ENCODE measurements at places on chromosomes 5 and 9. TPM values are rescaled to one million over a fixed set of nuclear protein-coding genes. Genes with fewer than 3 reads are reported as not detected.

Gene TRIM36
- 36.5 TPM for total RNA-seq

GRCh38 chr9:3746296-3747275 lies 220.8 kb upstream of the RFX3 start:
- no peak for DNase-seq

DNA sequence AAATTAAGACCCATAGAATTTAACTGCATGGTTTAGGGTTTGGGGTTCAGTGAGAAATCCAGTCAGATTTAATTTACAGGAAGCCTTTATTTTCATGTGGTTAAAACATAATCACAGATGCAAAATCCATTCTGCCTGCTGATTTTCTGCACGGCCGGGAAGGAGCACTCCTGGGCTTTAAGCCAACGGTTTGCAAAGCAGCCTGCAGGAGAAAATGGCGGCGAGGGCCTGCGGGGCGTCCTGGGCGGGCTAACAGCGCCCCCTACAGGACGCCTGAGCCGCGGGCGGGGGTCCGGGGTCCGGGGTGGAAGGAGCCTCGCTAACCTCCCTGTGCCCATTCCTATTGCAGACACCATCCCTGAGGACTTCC lies 47.6 kb downstream of the THBS4 start:
- DNase-seq = peak; percentile 55

GRCh38 chr5:81856948-81857928 lies 106.3 kb upstream of the SSBP2 start:
- DNase-seq = peak; percentile 72

DNA sequence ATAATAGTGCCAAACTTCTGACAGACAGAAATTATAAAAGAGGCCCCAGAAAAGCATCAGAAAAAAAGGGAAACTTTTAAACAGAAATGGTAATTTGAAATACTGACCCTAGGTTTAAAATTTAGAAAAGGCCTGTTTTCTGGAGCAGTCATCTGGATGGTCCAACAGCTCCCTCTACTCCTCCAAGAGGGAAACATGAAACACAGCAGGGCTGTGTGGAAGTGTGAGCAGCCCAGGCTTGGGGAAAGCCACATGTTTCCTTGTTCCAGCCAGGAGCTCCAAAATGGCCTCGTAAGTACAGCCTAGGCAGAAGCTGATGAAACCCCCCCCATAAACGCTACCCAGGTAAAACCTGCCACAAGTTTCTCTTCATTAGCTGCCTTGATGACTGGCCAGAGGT lies 499.3 kb upstream of the ADAMTS16 start:
- DNase-seq = peak; percentile 44

Gene BTNL8
- total RNA-seq = 5.8 TPM

Gene WNT8A
- not detected for total RNA-seq

GRCh38 chr5:128081111-128081851 lies 2.3 kb upstream of the SLC12A2 start:
- peak; percentile 55 for DNase-seq

DNA sequence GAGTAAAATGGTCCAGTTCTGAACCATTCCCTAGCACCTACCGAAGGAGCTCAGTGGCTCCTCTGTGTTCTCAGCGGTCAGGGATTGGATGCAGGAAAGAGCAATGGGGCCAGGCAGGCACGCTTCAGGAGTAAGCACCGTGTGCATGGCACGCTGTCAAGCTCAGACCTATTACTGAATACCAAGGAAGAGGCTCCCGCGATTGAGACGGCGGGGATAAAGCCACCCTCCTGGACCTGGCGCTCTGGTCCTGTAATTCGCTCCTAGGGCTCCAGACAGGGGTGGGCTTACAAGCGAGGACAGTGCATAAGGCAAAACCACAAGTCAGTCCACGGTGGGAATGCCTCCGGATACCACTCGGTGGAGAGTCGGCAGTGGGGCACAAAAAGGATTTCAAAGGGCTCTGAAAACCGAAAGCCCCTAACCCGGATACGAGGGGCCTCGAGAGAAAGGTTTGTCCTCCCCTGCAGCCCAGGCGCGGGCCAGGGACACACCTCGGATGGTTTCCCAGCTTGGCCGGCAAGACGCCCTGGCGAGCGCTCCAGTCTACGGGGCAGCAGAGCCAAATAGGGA lies 988 bp downstream of the OXCT1 start:
- DNase-seq = peak; percentile 50

Gene IFNA13
- total RNA-seq = not detected

DNA sequence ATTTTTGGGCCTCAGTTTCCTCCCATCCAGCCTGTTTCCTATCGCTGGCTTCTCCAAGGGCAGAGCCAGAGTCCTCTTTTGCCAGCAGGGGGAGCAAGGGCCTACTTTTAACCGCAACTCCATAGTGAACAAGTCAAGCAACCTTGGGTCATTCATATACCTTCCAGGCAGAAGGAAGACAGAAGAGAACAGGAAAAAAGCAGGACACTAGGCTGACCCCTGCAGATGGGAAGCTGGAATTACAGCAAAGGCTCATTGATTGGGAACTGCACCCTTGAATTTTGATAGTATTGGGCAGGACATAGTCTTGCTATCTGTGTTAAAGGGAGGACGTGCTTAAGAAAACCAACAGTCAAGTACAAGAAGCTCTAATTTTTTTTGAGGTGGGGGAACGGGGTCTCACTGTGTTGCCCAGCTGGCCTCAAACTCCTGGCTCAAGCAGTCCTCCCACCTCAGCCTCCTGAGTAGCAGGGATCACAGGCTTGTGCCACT lies 30.1 kb downstream of the QRFP start:
- DNase-seq = peak; percentile 82

DNA sequence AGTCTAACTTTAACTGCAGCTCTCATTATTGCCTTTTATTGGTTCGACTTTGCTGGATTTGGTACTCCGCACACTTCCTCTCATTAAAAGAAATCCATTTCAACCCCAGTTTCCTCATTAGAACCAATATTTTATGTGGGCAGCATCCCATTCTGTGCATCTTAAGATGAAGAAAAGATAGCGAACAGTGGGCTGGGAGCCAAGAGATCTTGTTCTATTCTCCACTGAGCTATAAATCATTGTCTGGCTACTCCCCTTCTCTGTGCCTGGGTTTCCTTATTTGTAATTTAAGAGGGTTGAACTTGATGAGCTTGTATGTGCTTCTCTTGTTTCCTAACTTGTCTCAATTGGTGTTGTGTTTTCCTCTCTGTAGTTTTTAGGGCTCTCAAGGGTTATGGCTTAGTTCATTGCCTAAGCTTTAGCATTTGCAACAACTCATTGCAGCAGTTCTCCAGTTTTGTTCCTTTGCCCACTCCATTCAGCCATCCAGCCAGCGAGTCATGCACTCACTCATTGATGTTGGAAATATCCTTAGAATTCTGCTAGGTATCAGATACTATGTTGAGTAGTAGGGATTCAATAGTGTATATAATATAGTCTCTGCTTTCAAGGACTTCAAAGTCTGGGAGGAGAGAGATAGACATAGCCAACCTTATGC lies 273.3 kb upstream of the TNC start:
- DNase-seq = no peak

Gene SLC45A2
- total RNA-seq = not detected

Gene OBP2B
- not detected for total RNA-seq
